ENCODE measurements at places on chromosomes 1 and 21. TPM values are rescaled to one million over a fixed set of nuclear protein-coding genes. Genes with fewer than 3 reads are reported as not detected.

The CFAP74 gene
- total RNA-seq = not detected

The PCSK9 gene
- 1.5 TPM for total RNA-seq

The KCNE1 gene
- 0.34 TPM for total RNA-seq

The HMGCS2 gene
- total RNA-seq = 34.7 TPM

The LAMTOR5 gene
- 61.9 TPM for total RNA-seq

The KIF17 gene
- total RNA-seq = 5.6 TPM

The CCDC24 gene
- total RNA-seq = 7.8 TPM

The DNALI1 gene
- total RNA-seq = 0.70 TPM

The NKAIN1 gene
- total RNA-seq = 1.1 TPM

The AGMAT gene
- 0.72 TPM for total RNA-seq

The RGS4 gene
- total RNA-seq = not detected

The KCNE2 gene
- not detected for total RNA-seq

The PDIK1L gene
- 10.2 TPM for total RNA-seq

The DNAJC28 gene
- 4.5 TPM for total RNA-seq

The DNAI4 gene
- total RNA-seq = 3.6 TPM

The ERO1B gene
- 2.9 TPM for total RNA-seq

The TEDDM1 gene
- total RNA-seq = not detected

The NFASC gene
- 41.7 TPM for total RNA-seq

The NTMT2 gene
- total RNA-seq = not detected

The DNAJC6 gene
- total RNA-seq = 3.5 TPM

The COL11A1 gene
- 1.6 TPM for total RNA-seq

The SPRR2E gene
- 10.8 TPM for total RNA-seq

The C1orf94 gene
- total RNA-seq = not detected

The MKNK1 gene
- 22.9 TPM for total RNA-seq

The SLAMF9 gene
- total RNA-seq = not detected

The TSPEAR gene
- not detected for total RNA-seq

The TAF12 gene
- total RNA-seq = 27.5 TPM

The NFIA gene
- 45.6 TPM for total RNA-seq

The OLFML2B gene
- total RNA-seq = 5.2 TPM

The BRINP2 gene
- not detected for total RNA-seq

The CA6 gene
- total RNA-seq = 9.5 TPM

The PTCH2 gene
- total RNA-seq = 2.4 TPM

The OR2T2 gene
- not detected for total RNA-seq

The CNR2 gene
- not detected for total RNA-seq

The KIAA1614 gene
- total RNA-seq = 6.5 TPM

The PPFIA4 gene
- 0.89 TPM for total RNA-seq

The VHLL gene
- total RNA-seq = not detected

The SSX2IP gene
- 9.3 TPM for total RNA-seq

The OR2L2 gene
- total RNA-seq = not detected

The PTGS2 gene
- 7.1 TPM for total RNA-seq

The AMY1A gene
- total RNA-seq = not detected

The DDX20 gene
- total RNA-seq = 25.0 TPM

The GPR161 gene
- 5.1 TPM for total RNA-seq

The TNFRSF14 gene
- 111 TPM for total RNA-seq

The SEMA6C gene
- 11.7 TPM for total RNA-seq

The MROH7 gene
- 2.0 TPM for total RNA-seq

The FAM167B gene
- not detected for total RNA-seq

The KRTAP12-1 gene
- total RNA-seq = 6.0 TPM

The PGBD5 gene
- total RNA-seq = 0.64 TPM

Data from suprapubic skin (tissue), 4 donors.